ENCODE measurements at places on chromosomes 1 and 21.

GRCh38 chr1:19066248-19066873, 109.9 kb upstream of the IFFO2 start:
- no peak for DNase-seq

DNA sequence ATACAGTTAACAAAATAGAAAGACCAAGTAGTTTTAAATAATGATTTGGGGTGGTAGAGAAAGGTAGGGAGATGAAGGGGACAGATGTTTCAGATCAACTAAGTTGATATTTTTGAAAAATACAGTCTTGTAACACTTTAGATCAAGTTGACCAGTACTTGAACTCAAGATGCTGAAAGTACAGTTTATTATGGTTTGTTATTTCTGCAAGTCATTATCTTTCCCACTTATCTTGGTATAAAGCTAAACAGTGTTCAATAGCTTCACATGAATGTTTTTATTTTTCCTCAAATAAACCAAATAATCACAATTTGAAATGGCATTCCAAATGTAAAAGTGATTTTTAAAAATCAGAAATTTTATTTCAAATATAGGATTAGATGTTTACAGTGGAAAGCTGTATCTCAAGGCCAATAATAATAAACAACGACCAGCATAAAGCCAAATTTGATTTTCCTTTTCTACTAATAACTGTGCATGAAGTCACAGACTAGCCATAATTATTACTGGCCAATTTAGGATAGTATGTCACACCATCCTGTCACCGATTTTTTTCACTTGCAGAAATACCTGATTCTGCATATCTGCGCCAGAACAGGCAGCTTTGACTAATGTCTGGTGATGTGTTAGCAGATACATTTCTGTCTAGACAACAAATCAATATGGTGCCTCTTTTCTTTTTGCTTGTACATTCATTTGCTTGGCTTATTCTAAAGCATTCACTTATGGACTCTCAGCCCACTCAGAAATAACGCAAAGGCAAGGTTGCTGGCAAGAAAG, 320.2 kb downstream of the TM2D1 start:
- DNase-seq, result no peak

DNA sequence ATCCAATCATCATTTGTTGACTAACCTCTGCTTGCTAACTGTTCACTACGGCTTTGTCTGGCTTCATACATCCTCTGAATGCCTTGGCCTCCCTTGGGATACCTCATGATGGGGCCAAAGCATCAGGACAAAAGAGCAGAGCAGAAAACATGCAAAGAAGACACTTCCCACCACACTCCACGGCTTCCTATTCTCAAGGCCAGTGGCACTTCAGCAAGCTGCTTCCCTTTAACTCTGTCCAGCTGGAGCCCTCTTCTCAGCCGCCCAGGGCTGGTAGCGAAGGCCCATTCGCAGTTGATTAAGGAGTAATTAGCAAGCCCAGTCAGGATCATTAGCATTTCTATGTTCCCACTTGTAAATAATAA, 224.3 kb upstream of the FGGY start:
- no peak for DNase-seq

GRCh38 chr1:88891951-88892340, 579 bp upstream of the GTF2B start:
- DNase-seq, result no peak

- DNase-seq, result peak; percentile 30
Observed at GRCh38 chr1:81802707-81803430, 2.1 kb downstream of the ADGRL2 start.

DNA sequence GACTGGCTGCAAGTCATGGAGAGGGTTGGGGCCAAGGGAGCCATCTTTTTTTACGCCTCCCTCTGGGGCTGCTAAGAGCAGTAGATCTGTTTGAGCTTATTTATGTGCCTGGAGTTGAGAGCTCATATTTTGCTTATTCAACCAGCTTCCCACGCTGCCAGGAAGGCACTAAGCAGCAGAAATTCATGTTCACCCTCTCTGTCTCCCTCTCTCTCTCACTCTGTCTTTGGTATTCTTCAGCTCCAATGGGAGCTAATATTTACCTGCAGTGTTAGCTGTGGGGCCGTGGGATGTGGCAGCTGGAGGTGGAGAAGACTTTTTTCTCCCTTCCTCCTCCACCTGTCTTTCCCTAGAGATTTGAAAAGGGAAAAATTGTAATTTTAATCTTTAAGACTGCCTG, 26.8 kb upstream of the CACNA1E start:
- DNase-seq, result no peak

- peak; percentile 74 for DNase-seq
Observed at GRCh38 chr1:18091660-18092446, 15.7 kb upstream of the IGSF21 start.

GRCh38 chr1:92218559-92218958, 844 bp downstream of the C1orf146 start:
- no peak for DNase-seq

DNA sequence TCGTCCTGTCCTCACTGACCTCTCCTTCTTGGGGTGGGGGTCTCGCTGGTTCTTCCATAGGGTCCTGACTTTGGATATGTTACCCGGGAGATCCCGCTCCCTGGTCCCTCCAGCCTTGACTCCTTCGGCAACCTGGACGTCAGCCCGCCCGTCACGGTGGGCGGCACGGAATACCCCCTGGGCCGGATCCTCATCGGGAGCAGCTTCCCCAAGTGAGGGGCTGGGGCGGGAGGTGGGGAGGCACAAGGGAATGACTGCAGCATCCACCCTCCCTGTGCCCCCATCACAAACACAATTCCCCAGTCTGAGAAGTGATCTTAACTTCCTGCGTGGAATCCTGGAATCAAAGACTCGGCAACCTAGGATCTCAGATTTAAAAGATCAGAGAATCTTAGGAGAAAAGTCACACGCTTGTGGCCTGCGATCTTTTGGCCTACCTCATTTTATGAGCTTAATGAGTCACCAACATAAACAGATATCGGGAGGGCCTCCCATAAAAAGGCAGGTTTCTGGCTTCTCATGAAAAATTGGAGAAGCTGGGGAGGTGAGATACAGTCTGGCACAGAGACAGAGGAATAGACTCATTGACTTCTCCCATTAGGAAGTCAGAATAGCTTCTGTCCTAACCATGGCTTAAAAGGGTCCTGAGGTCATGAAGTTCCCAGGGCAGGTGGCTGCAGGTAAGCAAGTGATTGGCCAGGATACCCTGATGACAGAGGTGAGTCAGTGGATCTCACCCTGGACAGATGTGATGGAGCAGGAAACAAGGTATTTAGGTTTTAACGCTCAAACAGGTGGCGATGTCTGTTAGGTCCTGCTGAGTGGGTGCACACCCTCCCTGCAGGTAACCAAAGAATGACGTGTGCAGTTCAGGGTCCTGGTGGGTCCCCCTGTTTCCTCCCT, 15.9 kb upstream of the PADI3 start:
- peak; percentile 94 for DNase-seq

GRCh38 chr1:192852001-192852947, 43.4 kb downstream of the RGS2 start:
- DNase-seq, result no peak

GRCh38 chr1:41586230-41586629, 101.7 kb upstream of the EDN2 start:
- DNase-seq, result no peak

GRCh38 chr1:100347009-100347966, 5.0 kb upstream of the CDC14A start:
- peak; percentile 73 for DNase-seq

GRCh38 chr1:156439036-156439776, 61.4 kb downstream of the MEF2D start:
- no peak for DNase-seq

Data from astrocyte (in vitro differentiated cells and primary cell).